Ascending aorta (tissue), 2 donors: ENCODE measurements at places on chromosomes 7 and 10. TPM values are rescaled to one million over a fixed set of nuclear protein-coding genes. Genes with fewer than 3 reads are reported as not detected.

GRCh38 chr10:7944215-7944480 lies 110.3 kb upstream of the GATA3 start:
- DNase-seq, result no peak

- no peak for DNase-seq
Observed at GRCh38 chr7:116436305-116436826, 63.2 kb upstream of the CAV2 start.

DNA sequence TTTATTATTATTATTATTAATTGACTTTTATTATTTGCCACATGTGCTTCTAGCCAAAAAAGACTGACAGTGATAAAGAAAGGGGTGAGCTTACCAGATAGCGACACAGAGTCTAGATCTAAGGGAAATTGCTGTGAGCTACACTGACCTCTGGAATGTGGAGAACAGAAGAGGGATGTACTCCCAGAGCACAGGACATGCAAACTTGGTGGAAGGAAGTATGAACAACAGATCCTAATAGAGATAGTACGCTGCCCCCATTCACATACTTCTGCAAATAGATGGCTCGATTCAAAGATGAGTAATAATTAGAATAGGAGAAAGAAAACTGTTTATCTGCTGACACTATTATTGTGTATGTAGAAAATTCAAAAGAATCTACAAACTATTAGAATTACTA lies 109.3 kb upstream of the HPS1 start:
- no peak for DNase-seq

DNA sequence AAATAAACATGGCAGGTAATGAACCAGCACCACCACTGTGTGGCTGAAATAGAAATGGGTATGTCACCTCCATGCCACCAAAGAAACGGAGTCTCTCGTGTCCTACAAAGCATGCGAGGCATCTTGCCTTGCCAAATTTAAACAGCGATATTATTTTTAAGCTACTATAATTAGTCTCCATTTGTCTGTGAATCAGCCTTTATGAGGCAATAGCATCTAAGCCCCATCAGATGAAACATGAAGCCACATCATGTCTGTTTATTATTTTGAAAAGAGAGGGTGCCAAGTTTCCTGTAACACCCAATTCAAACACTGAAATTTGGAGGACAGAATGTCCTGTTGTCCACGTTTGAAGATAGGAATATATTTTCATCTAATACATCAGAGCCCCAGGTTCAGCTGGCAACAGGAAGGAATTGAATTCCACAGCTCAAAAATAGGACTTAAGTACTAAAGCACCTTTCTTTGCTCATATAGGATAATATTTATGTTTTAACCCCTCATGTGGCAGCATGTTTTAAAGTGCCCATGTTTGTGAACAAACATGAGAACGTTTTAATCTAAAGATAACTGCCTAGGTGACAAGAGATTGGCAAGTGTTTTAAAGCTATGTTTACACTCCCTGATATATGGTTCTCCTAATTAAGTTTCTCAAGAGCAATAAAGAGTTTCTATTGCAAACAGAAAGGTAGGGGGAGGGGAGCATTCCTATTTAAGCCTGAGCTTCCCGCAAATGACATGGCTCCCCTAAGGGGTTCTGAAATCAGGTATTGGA lies 86.8 kb downstream of the SORBS1 start:
- DNase-seq, result peak; percentile 77

GRCh38 chr10:47241946-47242867 lies 57.8 kb upstream of the GDF10 start:
- no peak for DNase-seq

- DNase-seq, result no peak
Observed at GRCh38 chr10:70396140-70396539, 7.8 kb upstream of the EIF4EBP2 start.

DNA sequence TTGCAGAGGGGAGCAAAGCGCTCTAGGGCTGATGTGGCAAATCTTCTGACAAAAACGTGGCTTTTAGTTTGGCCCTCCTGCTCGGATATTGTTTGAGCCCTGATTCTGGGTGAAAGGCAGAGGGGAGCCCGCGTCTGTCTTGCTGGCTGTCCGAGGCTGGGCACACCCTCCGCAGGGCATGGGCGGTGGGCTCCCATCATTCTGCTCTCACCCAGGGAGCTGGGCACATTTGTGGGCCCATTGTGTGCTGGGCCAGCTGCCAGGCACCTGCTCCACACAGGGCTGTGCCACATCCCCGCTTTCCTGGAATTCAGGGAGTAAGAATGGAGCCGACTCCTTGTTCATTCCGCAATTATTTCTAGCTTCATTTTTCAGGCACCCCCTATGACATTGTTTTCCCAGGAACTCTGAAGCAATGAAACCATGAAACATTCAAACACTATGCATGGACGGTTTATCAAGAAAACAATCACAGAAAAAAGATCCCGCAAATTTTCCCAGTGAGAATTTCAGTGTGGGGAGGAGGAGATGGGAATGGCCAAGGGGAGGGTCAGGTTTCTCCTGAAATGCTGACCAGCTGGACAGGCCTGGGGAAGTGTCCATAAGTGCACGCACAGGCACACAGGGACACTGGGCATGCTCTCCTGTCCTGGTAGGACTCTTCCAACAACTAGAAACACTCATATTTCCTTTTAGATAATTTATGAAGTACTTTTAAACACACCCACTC lies 341.1 kb downstream of the CXCL12 start:
- DNase-seq, result no peak

GRCh38 chr7:74233655-74234285 lies 20.4 kb downstream of the RFC2 start:
- DNase-seq, result no peak

GRCh38 chr7:130153211-130153908 lies 51.8 kb downstream of the TMEM209 start:
- peak; percentile 56 for DNase-seq

DNA sequence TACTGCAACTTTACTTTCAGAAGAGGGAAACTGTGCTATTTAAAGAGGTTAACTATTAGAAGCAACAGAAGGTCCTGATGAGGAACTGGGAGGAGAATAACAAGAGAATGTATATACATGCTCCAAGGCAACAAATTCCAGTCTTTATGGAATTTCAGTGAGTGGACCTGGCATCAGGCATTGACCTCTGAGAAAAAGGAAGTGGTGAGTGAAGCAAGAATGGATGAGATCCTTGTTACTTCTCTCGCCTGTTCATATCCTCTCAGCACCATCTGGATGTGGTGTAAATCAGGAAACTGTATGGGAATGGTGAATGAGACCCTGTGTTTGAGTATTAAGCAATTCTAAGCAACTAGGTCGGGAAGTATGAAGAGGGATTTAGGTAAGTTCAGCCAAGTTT lies 30.3 kb upstream of the KBTBD2 start:
- DNase-seq, result no peak

DNA sequence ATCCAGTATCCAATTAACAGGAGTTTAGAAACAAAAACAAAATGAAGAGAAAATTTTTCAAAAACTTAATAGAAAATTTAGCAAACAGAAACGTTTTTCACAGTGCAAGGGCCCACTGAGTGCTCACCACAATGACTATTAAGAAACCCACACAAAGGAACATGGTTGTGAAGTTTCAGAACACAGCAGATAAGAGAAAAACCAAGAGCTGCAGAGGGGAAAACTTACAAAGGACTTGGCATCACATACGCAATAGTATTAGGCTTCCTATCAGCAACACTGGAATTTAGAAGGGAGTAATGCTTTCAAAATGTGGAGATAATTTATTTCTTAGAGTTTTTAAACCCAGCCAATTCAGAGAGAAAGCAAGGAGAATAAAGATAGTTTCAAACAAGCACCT lies 1.7 kb upstream of the C7orf25 start:
- DNase-seq, result no peak

DNA sequence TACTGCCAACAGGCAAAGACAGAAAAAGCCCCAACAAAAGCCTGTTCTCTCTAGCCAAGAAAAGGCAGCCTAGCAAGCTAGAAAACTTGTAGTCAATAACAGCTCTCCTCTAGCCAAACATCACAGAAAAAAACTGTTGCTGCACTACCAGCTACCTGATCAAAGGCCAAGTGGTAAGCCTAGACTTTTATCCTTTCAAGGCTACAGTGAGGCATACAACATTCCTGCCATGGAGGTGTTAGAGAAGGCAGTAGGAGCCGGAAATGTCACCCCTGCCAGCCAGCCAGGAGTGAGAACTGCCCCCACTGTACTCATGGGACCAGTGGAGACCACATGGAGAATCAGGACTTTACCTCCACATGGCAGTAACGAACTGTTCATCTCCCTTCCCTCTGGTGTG lies 31.2 kb downstream of the CCDC126 start:
- DNase-seq, result no peak

DNA sequence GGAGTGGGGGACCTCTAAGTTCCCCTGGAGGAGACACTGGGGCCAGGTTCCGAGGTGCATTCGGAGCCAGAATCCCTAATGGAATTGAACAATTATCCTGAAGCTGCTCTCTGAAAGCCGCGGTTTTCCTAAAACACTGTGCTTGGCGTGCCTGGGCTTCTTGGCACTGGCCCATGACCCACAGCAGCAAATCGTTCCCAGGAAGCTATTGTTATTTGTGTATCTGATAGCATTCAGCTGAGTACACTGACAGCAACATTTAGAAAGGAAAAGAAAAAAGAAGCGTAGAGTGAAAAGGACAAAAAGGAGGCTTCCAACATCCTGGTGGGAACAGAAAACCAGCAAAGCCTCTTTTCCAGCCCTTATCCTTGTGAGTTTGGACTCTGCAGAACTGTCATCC lies 339.8 kb downstream of the FRMD4A start:
- peak; percentile 59 for DNase-seq

GRCh38 chr10:102604439-102604841 lies 39.8 kb upstream of the TRIM8 start:
- no peak for DNase-seq

DNA sequence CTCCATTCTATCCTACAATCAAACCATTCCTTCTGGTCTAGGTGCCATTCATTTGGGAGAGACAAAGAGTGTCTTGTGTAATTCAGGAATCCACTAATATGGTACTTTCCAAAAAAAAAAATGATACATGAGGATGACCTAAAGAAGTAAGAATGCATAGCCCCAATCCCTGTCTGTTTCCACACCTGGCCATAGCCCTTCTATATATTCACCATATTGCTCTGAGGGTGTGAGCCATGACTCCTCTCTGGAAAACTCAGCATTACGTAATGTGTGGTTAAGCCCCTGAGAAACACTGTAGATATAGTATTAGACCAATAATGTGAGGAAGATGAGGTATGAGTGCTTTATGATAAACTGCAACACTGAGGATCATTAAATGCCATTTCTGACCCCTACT lies 592.7 kb downstream of the INHBA start:
- DNase-seq, result no peak

- DNase-seq, result no peak
Observed at GRCh38 chr7:33946094-33946699, 40.9 kb downstream of the BMPER start.

DNA sequence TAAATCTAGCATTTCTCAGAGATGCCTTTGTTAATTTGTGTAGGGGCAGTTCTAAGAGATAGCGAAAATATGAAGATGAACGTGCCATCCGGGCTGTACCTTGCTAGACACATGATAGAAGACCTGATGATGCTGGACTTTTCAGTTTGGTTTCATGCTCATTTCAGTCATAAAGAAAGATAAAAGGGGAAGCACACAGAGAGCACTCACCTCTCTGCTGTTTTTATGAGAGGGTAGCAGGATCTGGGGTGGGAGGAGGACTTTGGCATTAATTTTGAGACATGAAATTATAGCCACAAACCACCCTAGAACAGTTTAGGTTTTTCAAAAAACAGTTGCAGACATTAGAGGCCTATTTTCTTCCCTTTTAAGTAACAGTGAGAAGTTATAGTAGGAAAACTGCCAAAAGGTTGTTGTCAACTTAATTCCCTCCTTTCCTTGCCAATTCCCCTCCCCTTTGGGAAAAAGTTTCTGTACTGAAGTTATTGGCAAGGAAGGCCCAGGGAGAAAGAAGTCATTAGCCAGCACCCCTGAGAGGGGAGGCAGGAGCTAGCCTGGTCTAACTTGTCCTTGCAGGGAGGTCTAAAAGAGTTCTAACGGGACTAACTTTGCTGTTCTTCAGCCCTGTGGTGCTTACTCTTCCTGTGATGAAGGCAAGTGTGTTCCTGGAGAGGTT lies 2.6 kb downstream of the ST7 start:
- no peak for DNase-seq

DNA sequence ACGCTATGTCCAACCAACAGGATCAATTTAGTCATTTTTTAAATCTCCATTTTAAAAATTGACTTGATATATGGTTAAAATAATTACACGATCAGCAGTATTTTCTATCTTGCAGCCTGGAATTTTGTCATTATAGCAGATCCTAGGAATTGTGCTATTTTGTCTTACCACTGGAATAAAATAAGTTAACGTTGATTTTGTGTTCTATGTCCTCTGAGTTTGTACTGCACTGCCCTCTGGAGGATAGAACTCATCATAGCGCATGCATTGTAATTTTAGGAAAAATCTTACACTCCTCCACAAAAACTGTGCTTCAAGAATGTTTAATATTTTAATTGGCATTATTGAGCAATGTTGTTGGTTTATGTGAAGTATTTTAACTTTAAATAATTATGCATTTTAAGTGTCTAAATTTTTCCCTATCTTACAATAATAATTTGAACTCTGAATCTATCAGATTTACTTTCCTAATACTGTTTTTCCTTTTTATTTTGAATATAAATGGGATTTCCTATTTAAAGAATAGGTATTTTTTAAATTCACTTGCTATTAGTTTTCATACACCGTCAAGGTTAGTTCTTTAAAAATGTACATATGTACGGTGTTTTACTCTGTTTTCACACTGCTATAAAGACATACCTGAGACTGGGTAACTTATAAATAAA lies 220.1 kb downstream of the PPP1R3A start:
- no peak for DNase-seq

DNA sequence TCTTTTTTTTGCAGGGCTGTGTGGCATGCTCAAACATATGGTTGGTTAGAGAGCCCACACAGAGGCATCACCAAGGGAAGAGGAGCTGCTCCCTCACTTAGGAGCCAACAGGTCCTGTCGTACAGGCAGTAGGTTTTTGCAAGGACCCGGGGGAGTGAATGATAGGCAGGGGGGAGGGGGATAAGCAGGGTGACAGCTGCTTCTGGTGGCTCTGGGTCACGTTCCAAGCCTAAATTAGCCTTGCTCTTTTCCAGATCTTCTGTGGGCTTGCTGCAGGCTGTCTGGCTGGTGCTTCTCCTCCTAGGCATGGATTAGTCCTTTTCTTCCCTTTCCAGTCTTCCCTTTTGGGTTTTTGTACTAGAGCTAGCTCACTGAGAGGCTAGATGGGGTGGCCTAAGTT lies 117.7 kb upstream of the PODXL start:
- DNase-seq, result peak; percentile 13

GRCh38 chr7:136104269-136104603 lies 127.1 kb upstream of the MTPN start:
- DNase-seq, result no peak

DPYSL4 gene
- total RNA-seq, result not detected

SLC26A3 gene
- 0.11 TPM for total RNA-seq

PCBD1 gene
- 45.8 TPM for total RNA-seq

AASS gene
- total RNA-seq, result 34.3 TPM

ADCYAP1R1 gene
- 7.8 TPM for total RNA-seq
